AG04449 (cell line): ENCODE measurements at places on chromosomes 7 and 10.
A peak's percentile ranks its signal among the peaks of the same experiment; 100 is the strongest.

GRCh38 chr10:94607111-94607510 lies 61.5 kb downstream of the HELLS start:
- no peak for DNase-seq

DNA sequence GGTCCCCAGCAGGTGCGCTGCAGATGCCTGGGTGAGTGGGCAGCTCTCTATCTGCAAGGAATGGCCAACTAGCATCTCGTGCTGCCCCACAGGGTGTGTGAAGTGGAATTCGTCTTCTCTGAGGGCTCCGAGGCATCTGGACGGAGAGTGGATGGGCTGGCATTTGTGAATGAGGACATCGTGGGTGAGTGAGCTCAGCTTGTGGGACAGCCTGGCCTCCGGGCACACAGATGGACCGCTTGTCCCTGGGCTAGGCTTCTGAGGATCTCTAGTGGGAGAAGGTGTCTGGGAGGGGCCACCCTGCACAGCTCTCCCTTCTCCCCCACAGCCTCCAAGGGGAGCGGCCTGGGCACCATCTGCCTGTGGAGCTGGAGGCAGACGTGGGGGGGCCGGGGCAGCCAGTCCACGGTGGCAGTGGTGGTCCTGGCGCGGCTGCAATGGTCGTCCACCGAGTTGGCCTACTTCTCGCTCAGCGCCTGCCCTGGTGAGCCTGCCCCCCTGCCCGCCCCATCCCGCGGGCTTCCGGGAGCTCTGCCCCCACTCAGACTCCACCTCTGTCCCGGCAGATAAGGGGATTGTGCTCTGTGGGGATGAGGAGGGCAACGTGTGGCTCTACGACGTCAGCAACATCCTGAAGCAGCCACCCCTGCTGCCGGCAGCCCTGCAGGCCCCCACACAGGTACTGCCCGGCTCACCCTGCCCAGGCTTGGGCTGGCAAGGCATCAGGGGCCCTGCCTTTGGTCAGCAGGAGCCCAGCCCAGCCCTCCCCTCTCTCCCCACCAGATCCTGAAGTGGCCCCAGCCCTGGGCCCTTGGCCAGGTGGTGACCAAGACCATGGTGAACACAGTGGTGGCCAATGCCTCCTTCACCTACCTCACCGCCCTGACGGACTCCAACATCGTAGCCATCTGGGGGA lies 6.3 kb downstream of the POLR2J start:
- no peak for DNase-seq

DNA sequence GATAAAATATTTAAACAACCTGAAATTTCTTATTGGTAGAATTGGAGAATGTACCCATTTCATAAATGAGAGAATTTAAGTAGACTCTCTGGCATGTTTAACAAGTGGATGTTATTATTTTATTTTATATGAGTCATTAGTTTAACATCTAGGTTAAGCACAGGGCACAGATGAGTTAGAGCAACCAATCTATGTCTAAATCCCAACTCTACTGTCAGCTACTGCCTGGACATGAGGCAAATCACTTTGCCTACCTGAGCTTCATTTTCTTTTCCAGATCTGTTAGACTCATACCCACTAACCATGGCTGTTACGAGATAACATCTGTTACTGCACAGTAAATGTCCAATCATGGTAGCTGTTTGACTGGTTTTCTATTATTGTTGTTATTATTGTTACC lies 251.1 kb downstream of the INHBA start:
- no peak for DNase-seq

DNA sequence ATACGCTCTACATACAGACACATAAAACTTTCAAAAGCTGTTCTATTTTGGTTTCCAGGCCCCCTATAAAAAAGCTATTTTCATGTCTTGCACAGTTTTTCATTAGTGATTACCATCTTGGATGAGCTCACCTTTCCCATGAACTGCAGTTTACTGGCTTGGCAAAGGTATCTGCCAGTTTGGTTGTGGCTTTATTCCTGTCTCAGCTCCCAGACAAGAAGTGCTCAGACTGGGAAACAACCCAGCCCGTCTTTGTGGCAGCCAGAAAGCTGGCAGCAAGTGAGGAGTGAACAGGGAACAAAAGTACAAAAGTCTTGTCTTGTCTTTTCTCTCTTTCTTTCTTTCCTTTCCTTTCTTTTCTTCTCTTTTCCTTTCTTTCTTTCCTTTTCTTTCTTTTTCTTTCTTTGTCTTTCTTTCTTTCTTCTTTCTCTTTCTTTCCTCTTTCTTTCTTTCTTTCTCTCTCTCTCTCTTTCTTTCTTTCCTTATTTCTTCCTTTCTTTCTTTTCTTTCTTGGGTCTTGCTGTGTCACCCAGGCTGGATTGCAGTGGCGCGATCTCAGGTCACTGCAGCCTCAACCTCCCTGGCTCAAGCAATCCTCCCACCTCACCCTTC lies 138.8 kb downstream of the CFAP58 start:
- DNase-seq: no peak

- DNase-seq: no peak
These were observed 293.4 kb upstream of the RNF32 start for GRCh38 chr7:156347132-156347531.

DNA sequence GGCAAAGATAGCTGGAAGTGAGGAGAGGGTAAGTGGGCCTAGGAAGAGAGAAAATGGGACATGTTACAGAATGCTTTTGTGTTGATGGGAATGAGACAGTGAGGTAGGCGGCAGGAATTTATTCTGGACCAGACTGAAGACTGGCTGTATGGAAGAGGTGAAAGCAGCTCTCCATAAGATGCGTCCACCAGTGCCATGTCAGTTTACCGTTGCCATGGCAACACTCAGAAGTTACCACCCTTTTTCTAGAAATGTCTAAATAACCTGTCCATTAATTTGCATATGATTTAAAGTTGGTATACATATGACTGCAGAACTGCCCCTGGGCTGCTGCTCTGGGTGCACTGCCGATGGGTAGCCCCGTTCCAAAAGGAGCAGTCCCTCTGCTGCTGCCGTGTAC lies 46.7 kb downstream of the RAB18 start:
- no peak for DNase-seq

GRCh38 chr7:22137026-22137425 lies 191.3 kb upstream of the CDCA7L start:
- peak; percentile 50 for DNase-seq

DNA sequence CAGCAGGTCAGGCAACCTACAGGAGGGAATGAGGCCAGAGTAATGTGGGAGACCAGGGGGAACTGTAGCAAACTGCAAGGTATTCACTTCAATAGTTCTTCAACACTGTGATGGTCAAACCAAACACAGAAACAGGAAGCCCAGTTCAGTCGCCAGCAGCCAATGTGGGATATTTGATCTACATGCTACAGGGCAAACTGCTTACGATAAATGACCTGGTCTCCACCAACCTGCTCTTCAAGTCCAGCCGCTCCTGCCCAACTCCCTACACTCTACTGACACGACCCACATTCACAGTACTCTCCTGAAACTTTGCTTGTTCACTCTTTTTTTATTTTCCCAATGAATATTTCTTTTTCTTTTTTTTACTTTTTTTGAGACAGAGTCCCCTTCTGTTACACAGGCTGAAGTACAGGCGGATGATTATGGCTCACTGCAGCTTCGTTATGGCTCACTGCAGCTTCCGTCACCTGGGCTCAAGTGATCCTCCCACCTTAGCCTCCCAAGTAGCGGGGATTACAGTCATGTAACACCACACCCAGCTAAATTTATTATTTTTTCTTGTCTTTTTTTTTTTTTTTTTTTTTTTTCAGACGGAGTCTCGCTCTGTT lies 42.1 kb downstream of the MDH2 start:
- no peak for DNase-seq

DNA sequence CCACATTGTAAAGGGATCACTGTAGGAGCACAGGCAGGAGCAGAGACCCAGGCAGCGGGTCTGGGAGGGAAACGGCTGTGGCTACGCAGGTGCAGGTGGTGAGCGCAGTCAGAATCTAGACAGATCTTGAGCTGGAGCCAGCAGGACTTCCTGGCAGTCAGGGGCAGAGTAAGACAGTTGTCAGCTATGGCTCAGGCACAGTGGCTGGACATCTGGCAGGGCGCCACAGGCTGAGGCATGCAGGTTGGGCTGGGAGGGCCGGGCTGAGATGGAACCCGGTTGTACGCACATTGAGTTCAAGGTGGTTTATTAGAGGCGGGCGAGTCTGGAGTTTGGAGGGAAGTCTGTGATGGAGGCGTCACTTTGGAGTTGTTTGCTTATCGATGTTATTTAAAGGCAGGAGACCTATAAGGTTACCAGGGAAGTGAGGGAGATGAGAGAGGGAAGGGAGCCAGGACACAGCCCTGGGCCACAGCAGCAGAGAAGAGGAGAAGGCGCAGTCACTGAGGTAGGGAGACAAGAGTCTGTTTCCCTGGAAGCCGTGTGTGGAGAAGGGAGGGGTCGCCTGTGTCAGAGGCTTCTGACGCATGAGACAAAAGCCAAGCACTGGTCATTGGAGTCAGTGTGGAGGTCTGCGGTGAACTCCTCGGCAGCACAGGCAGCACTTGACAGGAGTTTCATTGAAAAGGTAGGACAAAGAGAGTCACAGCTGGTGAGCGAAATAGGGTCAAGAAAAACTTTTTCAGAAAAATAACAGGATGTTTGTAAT lies 73.8 kb downstream of the LANCL2 start:
- no peak for DNase-seq

DNA sequence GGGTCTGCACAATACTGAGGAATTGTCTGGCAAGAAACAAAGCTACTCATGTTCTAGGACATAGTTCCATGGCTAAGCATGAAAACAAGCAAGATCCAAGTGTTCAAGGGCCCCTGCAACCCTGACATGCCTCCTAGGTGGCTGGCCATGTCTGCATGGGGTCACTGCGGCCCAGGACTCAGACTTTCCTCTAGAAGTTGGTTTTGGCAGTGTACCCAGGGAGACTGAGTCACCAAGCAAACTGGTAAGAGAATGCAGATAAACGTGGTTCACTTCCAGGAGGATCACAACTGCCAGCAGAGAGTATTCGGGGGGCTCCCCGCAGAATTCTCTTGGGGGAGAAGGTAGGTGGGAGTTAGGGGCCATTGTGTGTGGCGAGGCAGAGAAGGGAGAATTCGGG lies 7.4 kb upstream of the PFKFB3 start:
- DNase-seq: no peak

GRCh38 chr10:33031815-33032653 lies 74.0 kb upstream of the ITGB1 start:
- no peak for DNase-seq

- no peak for DNase-seq
These were observed 22.4 kb downstream of the ZFAND2A start for GRCh38 chr7:1137517-1138167.

DNA sequence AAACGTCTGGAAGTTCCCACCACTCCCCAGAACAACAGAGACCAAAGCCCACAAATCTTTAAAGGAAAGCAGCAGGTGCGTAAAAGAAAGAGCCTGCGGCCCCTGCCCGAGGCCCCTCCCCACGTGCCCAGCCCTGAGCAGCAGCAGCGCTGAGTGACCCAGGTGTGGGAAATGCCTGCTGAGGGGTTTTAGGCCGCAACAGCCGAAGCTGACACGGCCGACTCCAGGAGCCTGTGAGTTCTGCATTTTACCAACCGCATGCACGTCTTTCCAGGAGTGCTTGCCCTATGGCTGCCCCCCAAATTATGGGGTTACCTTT lies 1.6 kb upstream of the KNDC1 start:
- no peak for DNase-seq

- no peak for DNase-seq
These were observed 226.5 kb downstream of the DKK1 start for GRCh38 chr10:52540479-52540984.

DNA sequence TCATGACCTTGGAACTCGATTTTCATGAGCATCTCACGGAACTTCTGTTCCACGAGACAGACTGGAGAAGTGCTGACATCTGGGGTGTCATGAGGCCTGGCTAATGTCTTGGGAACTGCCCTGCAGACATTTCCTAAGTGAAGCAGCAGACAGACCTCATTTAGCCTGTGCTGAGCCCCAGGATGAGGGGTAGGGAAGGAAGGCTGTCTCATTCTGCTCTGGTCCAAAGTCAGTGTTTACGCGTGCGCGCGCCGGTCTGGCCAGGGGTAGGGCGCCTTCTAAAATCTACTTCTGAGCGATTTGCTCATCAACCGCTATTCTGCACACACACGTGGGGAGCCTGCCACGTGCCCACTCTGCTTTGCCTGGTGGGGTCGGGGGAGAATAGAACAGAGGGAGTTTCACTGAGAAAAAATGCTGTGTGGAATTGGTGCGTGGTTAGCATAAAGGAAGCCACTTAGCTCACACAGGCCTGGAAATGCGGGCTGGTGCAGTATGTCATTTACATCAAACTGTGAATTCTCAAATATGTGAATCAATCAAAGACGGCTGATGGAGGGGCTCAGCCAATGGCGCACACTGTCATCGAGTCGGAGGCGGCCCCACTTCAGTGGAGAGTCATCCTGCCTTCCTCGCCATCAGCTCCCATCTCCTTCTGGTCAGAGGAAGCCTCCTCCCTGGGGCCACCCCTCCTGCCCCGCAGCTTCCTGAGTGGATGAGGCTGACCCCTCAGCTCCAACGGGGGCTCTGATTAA lies 335.1 kb downstream of the ADARB2 start:
- no peak for DNase-seq

DNA sequence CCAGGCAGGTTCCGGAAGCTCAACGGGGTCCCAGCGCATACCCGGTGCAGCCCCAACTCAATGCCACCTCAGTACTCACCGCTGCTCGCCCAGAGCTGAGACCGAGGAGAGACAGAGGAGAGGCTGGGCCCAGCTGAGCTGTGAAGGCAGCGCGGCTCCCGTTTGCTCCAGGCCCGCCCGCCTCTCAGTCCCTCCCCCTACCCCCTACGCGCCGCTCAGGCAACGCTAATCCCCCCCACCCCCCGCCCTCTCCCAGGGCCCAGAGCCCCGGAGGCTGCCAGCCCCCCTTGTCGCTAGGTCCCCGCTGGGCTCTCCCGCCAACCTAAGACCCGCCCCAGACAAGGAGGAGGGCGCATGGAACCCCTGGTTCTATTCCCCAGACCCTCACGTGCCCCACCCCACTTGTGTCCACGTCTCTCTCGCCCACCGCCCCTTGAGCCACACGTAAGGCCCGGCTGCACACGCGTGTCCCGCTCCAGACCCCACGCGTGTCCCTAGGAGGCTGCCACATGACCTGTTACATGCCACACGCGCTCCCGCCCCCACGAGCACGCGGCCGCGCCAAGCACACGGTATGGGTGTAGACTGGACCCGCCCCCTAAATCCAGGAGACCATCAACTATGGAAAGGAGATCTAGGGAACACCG lies at the start of gene PSD:
Gene PSD (minus strand): TSS at position 164 of the 647 bp plus-strand sequence. CDS start 1,747 bp downstream, outside the sequence.
- no peak for DNase-seq

GRCh38 chr7:92988051-92988450 lies 129.7 kb downstream of the SAMD9 start:
- DNase-seq: no peak

- no peak for DNase-seq
These were observed 30.2 kb downstream of the TAS2R16 start for GRCh38 chr7:122965306-122965705.

- DNase-seq: no peak
These were observed 61.8 kb upstream of the C10orf90 start for GRCh38 chr10:126732308-126732707.

DNA sequence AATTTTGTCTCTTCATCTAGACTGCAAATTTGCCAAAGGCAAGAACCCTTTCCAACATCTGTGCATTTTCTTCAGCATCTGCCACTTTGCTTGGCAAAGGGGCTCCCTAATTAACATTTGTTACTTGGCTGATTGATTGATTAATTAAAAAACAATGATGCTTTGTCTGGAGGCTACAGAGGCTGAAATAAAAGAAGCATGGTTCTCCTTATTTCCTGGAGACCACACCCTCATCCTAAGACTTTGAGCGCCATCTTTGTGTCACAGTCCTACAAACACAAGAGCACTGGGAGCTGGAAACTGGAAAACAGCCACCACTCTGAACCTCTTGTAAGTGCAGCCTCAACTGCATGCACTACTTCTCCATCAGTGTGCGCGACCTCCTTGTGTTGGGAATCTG lies 189.2 kb downstream of the C7orf25 start:
- DNase-seq: no peak

- DNase-seq: no peak
These were observed 183.0 kb downstream of the RAPGEF5 start for GRCh38 chr7:22173685-22174573.
